Smooth muscle cell of bladder (primary cell): ENCODE measurements at places on chromosomes 3 and 15. TPM values are rescaled to one million over a fixed set of nuclear protein-coding genes. Genes with fewer than 3 reads are reported as not detected.

Gene DNAJA4
- total RNA-seq = 1.00 and 3.5 TPM in 2 replicates

Gene TMIE
- total RNA-seq = 0.09 TPM in 1 of 2 replicates, not detected in the other

Gene CLRN1
- not detected in 2 replicates for total RNA-seq

Gene GPR156
- total RNA-seq = 0.14 and 0.37 TPM in 2 replicates

Gene EXOSC7
- total RNA-seq = 67.3 and 70.7 TPM in 2 replicates

Gene HYPK
- 8.5 and 10.3 TPM in 2 replicates for total RNA-seq

Gene SERPINI2
- not detected in 2 replicates for total RNA-seq
